Stimulated activated CD4-positive, alpha-beta T cell treated with anti-CD3 and anti-CD28 coated beads, Interleukin-12 subunit alpha, Interleukin-12 subunit beta, amount 100 ng/mL, for 48 hours (primary cell): ENCODE measurements at places on chromosomes 2 and 18.

DNA sequence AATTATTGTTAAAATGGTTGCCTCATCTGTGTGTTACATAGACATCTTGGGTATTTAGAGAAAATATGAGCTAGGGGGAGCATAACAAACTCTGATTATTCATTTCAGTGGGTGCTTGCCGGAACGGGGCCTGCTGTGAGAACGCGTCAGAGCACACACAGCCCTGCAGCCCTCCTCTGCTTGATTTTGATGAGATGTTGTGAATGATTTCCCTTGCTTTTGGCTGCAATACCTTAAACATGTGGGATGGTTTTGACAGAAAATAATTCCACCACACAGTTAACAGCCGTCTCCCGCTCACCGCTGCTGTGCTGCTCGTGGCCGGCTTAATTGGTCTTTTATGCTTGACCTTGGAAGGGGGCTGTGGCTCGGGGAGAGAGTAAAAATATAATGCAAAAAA is 49.9 kb upstream of the TXNDC2 start:
- DNase-seq = no peak

DNA sequence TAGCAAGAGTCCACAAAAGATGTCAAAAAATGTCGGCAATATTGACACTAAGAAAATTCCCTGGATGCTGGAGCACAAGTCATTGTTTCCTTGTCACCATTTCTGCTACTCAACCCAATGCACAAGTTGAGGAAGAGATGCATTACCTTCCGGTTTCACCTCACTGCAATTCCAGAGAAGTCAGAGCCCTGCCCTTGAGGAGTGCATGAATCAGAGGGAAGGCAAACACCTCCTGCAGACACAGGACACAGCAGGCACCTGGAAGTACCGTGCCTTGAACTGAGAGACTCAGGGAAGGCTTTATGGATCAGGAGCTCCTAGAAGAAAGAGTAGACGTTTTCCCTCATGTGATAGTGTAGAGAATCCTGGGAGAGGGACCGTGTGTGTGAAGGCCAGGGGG is 62.7 kb upstream of the ARL4C start:
- DNase-seq = no peak

- no peak for DNase-seq
Measured at GRCh38 chr2:196322973-196323810, 151.8 kb upstream of the STK17B start.

- no peak for DNase-seq
Measured at GRCh38 chr2:40242315-40242714, 209.6 kb downstream of the SLC8A1 start.

GRCh38 chr2:235951982-235952381 is 216.2 kb downstream of the GBX2 start:
- peak; percentile 5 for DNase-seq

GRCh38 chr18:2441544-2441943 is 129.8 kb downstream of the METTL4 start:
- DNase-seq = no peak

GRCh38 chr18:56505971-56506370 is 132.4 kb downstream of the TXNL1 start:
- no peak for DNase-seq

- DNase-seq = no peak
Measured at GRCh38 chr2:206424134-206424533, 19.2 kb upstream of the ADAM23 start.

GRCh38 chr18:61196750-61197149 is 136.5 kb upstream of the CDH20 start:
- no peak for DNase-seq

GRCh38 chr18:7630731-7631442 is 63.8 kb downstream of the PTPRM start:
- no peak for DNase-seq

- DNase-seq = no peak
Measured at GRCh38 chr2:50851886-50852285, 180.0 kb downstream of the NRXN1 start.

DNA sequence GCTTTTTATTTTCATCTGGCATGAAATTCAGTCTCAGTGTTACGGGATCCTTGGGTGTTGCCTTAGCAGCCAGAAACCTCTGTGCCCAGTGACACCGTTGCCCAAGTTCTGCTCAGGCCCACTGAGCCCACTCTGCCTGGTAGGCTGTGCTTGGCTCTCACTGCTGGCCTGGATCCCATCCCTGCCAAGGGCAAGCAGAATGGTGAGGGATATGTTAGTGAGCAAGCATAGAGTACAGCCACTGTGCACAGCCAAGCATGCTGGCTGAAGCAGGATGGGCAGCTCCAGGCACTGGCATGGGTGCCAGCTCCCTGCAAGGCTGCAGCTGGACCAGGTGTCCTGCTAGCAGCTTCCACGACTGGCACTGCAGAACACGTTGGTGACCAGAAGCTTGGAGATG is 194.7 kb upstream of the TFPI start:
- DNase-seq = no peak

DNA sequence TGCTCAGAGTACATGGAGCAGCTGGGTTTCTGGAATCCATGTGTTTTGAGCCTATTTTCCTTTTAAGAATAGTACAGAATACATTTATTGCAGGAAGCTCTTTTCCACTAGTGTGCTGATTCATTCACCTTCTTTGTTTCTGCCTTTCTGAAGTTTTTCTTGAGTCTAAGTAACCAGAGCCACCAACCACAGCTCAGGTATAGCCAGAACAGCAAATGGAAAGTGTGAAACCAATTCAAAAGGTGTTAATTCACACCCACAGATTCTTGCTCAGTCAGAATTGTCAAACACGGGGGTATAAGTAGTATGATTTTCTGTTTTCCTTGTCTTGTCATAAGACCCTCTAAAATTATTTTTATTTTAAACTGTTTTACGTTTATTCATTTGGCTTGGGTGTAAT is 75.9 kb upstream of the DYNAP start:
- no peak for DNase-seq

- DNase-seq = no peak
Measured at GRCh38 chr2:37219046-37219445, 12.3 kb downstream of the CEBPZ start.

GRCh38 chr2:231527091-231527395 is 3.2 kb downstream of the NMUR1 start:
- no peak for DNase-seq

- DNase-seq = no peak
Measured at GRCh38 chr2:225353579-225354085, 45.9 kb upstream of the NYAP2 start.

- no peak for DNase-seq
Measured at GRCh38 chr18:37124516-37124915, 295.6 kb downstream of the KIAA1328 start.

DNA sequence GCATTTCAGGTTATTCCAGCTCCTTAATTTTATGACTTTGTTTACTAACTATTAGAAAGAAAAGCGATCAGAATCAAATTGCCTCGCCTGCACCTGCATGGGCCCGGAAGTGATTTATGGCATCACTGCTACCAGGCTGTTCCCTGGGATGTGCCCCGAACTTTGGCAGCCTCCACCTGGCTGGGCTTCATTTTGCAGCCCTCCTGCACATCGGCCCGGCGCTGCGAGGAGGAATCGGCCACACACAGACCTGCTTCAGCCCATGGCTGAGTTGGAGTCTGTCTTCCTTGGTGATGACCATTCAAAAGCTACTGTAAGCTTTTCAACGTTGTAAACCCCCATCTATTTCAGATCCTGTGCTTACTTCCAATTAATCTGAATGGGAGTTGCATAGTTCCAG is 638.0 kb downstream of the RNF144A start:
- DNase-seq = no peak

GRCh38 chr18:75517286-75517685 is 89.8 kb upstream of the SMIM21 start:
- no peak for DNase-seq

- no peak for DNase-seq
Measured at GRCh38 chr2:131156452-131157149, 51.5 kb downstream of the PLEKHB2 start.

- DNase-seq = no peak
Measured at GRCh38 chr18:62506495-62507143, 16.2 kb upstream of the ZCCHC2 start.

DNA sequence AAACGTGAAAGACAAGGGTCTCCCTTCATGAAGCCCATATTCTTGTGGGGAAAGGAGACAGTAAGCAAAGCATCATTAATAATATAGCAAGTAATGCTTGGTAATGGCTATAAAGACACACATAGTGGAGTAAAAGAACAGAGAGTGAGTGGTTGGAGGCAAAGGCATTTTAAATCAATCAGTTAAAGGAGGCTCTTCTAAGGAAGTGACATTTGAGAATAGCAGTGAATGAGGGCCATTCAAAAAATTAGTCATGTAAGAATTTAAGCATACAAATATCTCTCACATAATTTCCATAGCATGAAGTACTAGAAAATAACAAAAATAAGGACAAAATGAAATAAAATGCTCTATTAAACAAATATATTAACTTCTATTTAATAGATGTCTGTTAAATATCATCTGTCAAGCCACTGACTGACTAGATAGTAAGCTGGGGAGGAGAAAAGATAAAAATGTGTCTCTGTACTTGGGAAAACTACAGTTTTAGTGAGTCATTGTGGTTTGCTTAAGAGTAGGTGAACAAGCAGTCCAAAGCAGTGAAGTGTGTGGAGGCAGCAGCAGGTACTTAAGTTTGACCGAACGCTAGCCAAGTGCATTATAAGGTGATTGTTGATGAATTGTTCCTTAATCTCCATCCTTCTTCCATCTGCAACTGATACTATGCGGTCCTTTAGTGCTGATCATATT is 160.1 kb downstream of the PARD3B start:
- no peak for DNase-seq

GRCh38 chr18:72742002-72742401 is 125.8 kb downstream of the NETO1 start:
- no peak for DNase-seq

DNA sequence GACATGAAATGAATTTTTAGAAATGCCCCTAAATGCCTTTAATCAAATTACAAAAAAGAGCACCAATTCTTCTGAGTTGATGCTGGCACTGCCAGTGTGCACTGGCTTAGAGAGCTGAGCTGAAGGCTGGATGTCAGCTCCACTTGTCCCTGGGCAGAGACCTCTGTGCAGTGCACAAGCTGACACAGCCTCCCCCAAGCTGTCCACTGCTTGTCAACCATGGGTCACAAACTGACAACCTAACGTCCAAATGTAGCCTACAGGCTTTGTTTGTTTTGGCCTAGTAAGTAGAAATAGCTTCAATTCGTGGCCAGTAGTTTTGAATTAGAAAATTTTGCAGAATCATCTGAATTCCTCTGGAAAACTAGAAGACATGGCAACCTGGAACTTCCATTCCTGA is 605.6 kb downstream of the DCC start:
- no peak for DNase-seq
